Fibroblast of upper back skin (primary cell): ENCODE measurements at places on chromosomes 5 and 9.
A peak's percentile ranks its signal among the peaks of the same experiment; 100 is the strongest.

DNA sequence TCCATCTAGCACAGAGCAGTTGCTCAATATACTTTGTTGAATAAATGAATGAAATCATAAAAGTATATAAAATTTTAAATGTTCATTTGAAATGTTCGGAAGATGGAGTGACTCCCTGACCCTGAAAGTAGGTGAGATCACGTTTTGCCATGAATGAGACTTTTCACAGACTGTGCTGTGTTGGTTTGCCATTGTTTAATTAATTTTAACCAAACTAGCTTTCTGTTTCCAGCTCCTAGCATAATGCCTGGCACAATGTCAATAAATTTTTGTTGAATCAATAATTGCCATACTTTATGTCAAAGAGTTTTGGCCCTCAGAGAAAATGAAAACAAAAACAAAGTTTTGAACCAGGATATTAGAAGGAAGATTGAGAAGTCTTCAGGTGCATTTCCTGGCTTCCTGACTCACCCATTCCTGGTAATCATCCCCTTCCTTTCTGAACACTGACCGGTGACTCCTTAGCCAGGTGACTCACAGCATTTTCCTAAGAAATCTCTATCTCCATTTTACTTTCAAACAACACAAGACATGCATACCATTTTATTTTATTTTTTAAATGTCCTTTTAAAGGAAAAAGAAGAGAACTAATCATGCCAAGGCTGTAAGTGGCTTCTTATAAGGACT, 15.1 kb downstream of the SLC28A3 start:
- peak; percentile 9 for DNase-seq

- DNase-seq = no peak
These were observed at the start of gene F12 for GRCh38 chr5:177409043-177409801. Gene F12, minus strand, starts transcription at chr5:177409564. Its CDS starts 37 bp downstream, at chr5:177409527.

- DNase-seq = no peak
These were observed 63.5 kb downstream of the ROR2 start for GRCh38 chr9:91886414-91887076.

GRCh38 chr9:121288673-121289025, 20.7 kb downstream of the GSN start:
- no peak for DNase-seq

DNA sequence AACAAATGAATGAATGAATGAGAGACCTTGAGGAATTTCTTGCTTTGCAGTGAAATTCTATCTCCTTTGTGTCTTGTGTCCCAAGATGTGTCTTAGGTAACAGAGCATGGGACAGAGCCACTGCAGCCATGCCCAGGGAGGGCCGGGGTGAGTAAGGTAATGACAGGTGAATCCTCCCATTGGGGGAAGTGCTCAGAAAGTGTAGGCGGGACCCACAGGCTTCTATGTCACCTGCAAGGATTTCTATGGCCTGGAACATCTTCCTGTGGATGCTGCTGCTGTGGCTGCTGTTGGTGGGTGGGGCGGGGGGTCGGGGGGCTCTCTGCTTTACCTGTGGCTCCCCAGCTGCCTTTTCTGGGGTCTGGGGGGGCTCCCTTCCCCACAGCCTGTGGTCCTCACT, 133.6 kb upstream of the IER5L start:
- no peak for DNase-seq

DNA sequence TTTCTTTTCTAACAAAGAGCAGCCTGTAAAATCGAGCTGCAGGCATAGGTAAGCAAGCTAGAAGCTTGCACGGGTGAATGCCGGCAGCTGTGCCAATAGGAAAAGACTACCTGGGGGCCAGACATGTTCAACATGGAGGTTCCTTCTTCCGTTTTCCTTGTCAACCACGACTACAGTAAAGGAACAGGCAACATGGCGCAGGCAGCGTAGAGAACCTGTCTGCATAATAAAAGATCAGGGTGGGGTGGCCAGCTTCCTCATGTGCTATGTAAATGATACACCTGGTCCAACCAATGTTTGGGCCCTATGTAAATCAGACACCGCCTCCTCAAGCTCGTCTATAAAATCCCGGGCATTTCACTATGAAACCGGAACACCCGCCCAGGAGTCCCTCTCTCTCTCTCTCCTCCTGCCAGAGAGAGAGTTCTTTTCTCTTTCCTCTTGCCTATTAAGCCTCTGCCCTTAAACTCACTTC, 103.8 kb upstream of the LIFR start:
- no peak for DNase-seq

DNA sequence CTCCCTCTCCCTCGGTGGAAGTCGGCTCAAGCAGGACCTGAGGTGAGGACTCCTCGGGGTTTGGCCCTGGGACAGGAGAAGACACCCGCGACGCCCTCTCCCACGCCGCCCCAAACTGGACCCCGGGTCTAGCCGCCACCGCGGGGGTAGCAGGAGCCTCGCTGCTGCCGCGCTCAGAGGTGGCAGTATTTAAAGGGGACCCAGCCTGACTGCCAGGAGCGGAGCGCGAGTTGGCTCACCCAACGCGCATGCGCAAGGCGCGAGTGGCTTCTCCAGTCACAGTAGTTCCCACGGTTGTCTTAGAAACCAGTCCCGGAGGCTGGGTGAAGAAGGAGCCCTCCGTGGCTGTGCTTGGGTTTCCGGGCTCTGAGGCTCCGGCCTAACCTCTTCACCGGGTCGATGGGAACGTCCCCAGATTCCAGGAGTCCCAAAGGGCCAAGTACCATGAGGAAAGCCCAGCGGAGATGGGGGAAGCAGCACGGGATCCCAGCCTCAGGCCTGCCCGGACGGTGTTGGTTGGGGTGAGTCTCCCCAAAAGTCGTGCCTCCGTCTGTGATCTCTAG, 477.8 kb downstream of the SPATA31A7 start:
- no peak for DNase-seq

GRCh38 chr5:168015506-168015905, 275.9 kb upstream of the WWC1 start:
- DNase-seq = peak; percentile 85

- peak; percentile 34 for DNase-seq
These were observed 3.3 kb upstream of the SLC2A8 start for GRCh38 chr9:127393645-127394044.

DNA sequence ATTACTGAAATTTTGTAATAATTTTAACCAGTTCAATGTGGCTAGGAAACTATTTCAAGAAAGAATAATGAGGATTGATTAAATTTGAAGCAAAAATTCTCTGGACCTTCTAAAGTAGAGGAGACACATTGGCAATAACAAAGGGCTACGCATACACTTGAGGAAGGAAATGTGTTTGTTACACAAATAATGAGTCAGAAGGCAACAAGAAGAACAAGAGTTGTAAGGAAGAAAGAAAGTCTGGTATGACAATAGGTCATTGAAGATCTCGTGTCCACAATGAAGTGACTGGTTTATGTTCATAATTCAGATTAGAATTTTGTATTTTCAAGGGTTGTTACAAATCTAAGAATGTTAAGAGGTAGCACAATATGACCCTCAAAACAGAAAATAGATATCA, 25.8 kb downstream of the ST8SIA4 start:
- no peak for DNase-seq

GRCh38 chr5:172713809-172714490, 57.0 kb downstream of the DUSP1 start:
- no peak for DNase-seq

DNA sequence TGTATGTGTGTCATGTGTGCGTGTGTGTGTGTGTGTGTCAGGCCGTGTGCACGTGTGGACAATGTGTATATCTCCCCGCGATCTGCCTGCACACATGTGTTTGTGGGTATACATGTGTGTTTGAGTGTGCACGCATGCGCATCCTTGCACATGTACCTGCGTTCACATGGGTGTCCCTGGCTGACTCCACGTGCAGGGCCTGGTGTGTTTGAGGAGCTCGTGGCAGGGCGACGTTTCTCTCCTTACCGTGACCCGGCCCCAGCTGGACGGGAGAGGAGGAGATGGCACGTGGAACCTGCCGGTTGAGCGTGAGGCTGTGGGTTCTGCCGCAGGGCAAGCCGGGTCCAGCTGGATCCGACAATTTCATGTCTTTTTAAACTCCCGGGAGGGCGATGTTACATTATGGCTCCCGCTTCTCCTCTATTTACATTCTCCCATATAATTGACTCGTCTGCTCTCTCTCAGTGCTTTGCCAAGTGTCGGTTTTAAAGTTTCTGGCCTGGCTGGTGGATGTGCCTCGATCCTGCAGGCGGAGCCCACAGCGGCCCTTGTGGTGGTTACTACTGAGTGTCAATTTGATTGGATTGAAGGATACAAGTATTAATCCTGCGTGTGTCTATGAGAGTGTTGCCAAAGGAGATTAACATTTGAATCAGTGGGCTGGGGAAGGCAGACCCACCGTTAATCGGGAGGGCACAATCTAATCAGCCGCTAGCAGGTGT, 5.9 kb downstream of the COL5A1 start:
- DNase-seq = no peak

DNA sequence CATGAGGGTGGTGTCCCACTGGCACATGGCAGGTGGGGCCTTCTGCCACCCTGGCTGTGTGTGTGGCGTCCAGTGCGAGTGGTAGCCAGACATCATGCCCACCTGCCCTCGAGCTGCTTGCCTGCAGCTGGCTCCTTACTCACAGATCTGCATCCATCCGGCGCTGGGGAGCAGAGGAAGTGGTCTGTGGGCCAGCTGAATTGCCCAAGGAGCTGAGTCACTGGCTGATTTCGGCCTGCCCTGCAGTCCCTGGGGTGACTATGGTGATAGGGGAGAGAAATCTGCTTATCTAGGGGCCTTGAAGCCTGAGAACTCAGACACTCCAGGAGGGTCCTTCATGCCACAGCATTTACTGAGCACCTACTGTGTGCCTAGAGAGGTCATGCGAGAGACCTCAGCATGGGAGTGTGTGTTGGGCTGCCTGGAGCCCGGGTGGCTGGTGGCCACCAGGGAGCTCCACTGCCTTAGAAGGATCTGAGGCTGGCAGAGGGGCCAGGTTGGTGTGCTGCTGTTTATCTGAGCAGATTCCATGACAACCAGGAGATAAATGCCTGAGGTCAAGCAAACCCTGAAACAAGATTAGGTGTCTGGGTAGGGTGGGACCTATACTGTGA, 57.1 kb downstream of the SLC22A5 start:
- DNase-seq = peak; percentile 92

DNA sequence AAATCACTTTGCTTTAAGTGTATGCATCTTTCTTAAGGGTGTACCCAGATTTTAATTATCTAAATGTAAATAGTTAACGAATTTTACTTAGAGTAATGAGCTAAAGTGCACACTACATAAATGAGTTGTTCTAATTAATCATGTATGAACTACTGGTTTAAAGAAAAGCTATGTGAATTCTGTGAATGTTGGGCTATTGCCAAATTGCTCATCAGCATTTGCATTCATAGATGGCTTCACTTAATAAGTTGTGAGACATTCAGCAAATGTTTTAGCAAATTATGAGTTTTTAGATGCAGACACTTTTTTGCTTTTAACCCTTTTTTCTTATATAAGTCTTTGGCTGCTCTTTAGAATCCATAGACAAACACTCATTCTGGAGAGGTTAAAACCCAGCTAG, 175.7 kb downstream of the PBX3 start:
- DNase-seq = no peak

DNA sequence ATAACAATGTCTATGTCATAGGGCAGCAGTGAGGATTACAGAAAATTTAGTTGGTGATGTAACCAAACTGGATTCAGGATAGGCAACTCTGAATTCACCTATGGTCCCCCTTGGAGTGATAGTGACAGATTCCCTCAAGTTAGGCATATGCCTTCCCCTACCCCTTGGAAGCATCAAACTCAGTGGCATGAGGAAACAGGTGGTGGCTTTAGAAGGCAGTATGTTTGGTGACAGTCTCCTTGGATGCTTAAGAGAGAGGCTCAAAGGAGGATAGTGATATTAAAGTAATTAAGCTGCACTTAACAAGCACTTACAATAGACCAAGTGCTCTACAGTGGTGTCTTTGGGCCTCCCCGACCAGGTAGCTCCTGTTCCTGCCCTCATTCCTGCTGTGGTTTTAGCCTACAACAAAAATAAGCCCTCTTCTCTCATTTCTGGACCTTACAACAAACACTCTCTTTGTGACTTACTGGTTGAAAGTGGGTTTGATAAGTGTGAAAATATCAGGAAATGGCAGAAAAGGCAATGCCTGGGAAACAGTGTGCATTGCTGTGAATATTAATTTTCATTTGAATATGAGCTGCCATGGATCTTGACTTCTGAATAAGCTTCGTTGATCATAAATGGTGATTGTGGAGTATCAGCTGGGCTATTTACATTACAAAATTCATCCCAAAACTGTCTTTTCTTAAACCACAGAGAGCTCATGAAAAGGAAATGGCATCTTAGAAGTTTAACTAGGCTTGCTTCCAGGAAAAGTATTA, 29.2 kb downstream of the NR4A3 start:
- no peak for DNase-seq

DNA sequence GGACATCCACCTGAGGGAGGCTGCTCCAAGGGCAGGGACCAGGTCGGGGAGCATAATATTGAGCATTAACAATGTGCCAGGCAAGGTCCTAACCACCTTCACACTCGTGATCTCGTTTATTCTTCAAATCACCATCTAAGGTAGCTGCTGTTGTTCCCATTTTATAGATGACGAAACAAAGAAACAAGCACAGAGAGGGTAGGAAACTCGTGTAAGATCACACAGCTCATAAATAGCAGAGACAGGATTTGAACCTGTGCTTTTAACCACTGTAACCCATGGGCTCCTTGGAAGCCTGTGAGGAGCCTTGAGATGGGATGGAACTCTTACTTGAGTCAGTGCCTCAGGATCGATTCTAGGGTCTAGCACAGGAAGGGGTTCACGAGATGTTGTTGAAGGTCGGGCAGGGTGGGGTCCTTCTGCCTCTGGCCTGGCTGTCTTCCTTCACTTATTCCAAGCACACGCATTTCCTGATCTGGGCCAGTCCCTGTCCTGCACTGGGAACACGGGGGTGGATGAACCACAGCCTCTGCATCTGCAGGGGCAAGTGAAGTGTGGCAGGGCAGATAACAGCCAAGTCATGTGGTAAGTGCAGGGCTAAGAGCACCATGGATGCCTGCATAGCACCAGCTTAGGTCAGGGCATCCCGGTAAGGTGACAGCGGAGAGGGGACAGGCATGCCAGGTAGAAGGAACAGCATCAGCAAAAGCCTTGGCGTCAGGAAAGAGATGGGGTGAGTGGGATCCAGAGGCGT, 188.1 kb downstream of the MELK start:
- DNase-seq = no peak

DNA sequence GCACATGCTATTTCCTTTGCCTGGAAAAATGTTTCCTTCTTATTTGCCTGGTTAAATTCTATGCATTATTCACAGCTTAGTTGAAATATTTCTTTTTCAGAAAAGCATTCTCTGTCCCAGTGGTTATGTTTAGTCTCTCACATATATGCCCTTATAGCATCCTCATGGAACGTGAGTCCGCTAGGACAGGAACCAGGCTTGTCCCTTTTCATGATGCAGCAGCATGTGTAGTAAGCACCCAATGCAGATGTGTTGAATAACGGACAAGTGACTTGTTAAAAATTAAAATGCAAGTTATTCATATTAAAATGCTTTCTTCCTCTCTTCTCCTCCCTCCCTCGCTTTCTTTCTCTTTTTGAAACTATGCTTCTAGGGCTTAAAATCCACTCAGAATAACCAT, 349.3 kb downstream of the GLIS3 start:
- no peak for DNase-seq
